ENCODE measurements at places on chromosomes 6 and 20.

- no peak for DNase-seq
Observed at GRCh38 chr6:100116411-100117194, 122.6 kb upstream of the MCHR2 start.

DNA sequence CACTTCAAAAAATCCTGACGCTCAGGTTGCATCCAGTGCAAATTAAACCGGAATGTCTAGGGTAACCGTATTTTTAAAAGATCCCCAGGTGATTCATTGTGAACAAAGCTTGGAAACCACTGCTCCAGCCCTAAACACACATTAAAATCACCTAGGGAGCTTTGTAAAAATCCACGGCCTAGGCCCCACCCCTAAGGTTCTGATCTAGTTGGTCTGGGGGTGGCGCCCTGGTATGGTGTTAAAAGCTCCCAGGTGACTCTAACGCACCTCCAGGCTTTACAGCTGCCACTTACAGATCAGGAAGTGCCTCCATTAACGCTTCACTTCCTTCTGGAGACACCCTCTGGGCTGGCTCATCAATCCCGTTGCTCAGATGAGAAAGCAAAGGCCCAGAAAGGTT, 92.2 kb downstream of the GRM4 start:
- DNase-seq, result no peak

- DNase-seq, result no peak
Observed at GRCh38 chr6:126063512-126064146, 77.3 kb downstream of the TRMT11 start.

GRCh38 chr6:150272976-150273315, 95.9 kb upstream of the IYD start:
- DNase-seq, result no peak

DNA sequence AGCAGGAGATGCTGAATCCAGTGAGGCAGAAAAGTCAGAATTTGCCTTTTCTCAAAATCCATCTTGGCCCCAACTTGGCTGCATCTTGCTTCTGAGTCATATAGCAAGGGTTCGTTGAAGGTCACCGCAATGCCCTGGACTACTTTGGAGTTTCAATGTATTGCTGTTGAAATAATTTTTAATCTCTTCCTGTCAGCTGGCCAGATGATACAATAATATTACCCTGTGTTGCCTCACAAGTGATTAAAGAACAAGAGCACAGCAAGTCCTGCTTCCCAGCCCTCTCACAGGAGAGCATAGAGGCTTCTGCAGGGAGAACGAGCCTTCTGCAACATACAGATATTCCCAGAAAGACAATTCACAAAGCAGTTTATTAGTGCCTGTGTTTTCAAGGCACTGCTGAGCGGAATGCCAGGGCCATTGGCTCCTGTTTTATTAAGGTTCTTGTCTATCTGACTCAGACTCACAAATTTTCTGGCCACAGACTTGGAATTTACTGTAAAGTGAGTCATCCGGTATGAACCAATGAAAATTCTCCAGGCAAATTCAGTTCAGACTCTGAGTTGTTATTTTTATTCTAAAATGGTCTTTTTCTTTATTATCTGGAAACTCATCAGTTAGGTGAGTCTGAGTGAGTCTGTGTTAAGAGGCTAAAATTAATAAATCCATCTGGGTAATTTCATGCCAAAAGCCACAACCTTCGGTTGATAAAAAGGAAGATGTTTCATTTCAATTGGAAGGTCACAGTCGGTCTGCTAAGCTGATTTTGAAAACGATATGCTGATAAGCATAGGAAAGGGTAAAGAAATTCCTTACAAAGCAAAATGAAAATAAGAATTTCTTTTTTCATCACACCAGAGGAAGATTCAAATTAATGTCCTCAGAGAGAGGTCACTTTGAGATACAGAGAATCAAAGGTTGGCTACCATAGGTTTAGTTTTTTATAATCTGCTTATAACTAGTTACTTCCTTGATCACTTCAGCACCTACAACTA, 289.4 kb upstream of the STXBP5 start:
- DNase-seq, result no peak

- DNase-seq, result no peak
Observed at GRCh38 chr20:24477831-24478547, 8.6 kb downstream of the SYNDIG1 start.

- no peak for DNase-seq
Observed at GRCh38 chr20:40471261-40471629, 217.8 kb downstream of the MAFB start.

DNA sequence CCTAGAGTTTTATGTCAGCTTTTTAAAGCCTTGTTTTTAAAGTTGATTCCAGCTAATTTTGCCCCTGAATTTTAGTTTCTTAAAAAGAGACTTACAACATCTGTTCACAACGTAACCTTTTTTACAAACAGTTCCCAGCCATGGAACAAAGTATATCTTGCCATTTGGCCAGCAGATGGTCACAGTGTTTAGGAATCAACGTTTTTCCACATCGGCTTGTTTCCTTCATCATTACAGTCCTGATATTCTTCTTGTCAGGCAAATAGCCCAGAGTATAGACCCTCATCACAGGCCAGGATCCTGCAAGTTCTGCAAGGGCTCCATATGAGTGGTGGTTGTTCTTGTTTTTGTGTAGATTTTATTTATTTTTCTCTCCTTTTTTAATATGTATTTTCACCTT, 341.7 kb upstream of the HTR1E start:
- DNase-seq, result no peak

DNA sequence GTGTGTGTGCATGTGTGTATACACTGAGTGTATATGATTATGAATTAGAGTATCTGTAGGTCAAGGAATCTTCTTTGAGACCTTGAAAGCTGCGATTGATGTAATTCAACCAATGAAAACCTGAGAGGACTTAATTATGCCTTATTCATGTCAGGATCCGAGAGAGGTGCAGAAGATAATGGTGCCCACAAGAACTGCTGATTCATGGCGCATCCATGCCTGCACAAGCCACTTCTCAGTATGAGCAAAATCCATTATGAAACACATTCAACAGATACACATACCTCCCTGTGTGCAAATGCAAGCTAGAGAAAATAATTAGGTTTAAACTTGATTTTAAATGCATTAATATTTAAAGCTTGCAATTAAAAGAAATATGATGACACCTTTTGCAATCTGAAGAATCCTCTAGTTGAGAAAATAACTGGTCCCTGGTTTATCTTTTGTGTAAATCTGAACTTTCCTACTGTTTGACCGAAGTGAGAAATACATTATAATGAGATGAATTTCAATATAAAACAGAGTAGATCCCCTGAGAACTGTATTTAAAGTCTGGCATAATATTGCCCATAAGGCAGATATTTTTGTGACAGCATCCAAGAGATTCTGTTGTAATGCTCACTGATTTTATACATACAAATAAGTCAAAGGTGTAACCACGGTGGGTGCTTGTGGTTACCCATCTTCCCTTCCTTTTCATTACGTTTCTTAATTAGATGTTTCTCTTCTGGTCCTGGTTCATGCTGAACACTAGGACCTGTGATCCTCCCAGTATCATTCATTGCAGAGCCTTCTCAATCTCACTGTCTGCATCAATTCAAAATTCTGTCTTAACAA, 45.6 kb downstream of the LY86 start:
- DNase-seq, result no peak

DNA sequence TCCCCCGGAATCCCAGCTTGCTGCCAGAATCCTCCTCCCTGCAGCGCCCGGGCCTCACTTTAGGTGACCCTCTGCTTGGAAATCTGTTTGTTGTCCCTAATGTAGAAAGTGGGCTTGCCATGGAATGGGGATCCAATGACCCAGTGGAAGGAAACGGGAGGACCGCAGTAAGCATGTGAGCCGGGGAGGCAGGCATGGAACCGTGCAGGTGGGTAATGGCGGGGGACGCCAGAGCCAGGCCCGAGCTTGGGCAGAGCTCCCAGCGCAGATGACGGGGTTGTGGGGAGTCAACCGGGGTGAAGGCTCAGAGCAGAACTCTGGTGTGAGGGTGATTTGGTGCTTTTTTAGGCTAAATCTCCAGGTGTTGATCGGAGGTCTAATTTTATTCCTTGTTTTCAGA, 188.3 kb downstream of the QKI start:
- no peak for DNase-seq

DNA sequence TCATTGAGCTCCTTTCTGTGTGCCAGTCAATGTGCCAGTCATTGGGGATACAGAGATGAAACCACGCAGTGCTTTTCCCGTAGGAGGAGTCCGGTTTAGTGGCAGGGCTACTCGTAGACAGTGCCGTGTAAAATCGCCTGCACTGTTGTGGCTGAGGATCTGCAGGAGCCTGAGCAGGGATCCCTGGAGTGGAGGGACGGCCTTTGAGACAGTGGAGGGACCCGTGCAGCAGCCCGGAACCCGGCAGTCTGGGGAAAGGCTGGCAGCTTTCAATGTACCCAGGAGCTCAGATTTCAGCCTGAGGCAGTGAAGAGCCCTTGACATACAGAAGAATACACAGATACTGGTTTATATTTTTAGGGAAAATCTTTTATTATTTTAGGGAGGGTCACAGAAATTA, 203.3 kb downstream of the ARID1B start:
- no peak for DNase-seq

DNA sequence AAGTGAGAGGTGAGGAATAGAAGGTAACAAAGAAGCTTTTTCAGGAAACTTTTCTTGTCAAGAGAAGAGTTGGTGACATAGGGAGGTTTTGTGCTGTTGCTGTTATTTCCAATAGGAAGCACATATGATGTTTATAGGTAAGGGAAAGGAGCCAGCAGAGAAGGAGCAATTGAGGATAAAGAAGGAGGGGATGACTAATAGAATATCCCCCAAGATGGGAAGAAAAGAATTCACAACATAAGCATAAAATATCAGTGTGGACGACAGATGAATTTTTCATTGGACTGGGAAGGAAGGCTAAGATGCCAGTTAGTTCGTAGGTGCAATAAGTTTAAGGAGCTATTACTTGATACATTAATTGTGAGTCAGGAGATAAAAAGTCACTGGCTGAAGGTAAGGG, 8.5 kb upstream of the BEND6 start:
- DNase-seq, result no peak

GRCh38 chr6:53322188-53323029, 26.3 kb downstream of the ELOVL5 start:
- no peak for DNase-seq

DNA sequence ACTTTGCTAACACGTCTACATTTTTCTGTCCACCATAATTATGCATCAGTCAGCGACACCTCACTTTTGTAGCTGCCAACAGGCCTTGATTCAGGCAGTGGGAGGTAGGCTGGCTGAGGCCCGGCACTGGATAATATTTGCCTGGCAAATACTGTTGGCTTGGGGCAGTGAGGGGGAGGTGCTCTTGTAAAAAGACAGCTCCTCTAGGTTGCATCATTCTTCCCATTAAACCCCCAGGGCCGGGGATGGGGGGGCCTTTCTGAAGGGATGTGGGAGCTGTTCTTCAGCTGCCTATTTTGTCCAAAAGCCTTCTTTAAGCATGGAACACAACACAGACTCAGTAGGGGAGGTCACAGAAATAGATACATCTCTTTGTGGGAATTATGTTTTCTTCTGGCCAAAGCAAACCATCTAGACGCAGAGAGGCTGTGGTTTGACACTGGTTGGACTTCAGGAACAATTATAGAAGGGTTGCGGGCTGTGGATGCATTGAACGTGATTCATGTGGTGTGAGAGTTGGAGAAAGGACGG, 338.3 kb upstream of the NT5E start:
- no peak for DNase-seq

GRCh38 chr6:17986656-17987446, 584 bp downstream of the KIF13A start:
- DNase-seq, result no peak

GRCh38 chr6:30152910-30153610, 8.0 kb downstream of the TRIM10 start:
- no peak for DNase-seq

DNA sequence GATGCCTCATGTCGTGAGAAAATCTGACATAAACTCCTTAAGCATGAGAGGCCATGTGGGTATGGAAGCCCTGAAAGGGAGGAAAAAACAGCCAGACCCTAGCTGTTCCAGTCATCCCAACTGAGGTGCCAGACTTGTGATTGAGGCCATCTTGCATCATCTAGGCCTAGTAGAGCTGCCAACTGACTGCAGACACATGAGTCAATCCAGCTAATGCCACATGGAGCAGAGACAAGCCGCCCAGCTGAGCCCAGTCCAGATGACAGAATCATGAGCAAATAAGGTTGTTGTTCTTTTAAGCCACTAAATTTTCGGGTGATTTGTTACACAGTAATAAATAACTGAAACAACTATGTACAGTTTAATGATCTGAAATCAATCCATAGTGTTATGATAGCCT, 680.9 kb downstream of the MAFB start:
- DNase-seq, result no peak

DNA sequence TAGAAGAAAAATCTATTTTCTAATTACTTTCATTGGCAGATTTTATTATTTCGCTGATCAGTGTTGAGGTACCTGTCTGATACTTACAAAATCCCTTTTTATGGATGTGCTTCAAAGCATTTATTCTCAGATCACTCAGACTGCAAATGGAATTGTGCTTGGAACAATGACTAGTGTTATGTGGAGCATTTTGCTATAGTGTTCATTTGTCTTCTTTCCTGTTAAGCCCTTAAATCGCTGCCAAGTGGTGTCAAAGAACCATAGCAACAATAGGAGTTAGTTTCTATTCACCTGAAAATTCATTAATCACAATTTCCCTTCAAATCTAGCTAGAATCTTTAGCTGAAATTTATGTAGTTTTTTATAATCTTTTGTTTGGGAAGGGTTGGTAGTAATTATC, 29.8 kb downstream of the SMPDL3A start:
- no peak for DNase-seq

DNA sequence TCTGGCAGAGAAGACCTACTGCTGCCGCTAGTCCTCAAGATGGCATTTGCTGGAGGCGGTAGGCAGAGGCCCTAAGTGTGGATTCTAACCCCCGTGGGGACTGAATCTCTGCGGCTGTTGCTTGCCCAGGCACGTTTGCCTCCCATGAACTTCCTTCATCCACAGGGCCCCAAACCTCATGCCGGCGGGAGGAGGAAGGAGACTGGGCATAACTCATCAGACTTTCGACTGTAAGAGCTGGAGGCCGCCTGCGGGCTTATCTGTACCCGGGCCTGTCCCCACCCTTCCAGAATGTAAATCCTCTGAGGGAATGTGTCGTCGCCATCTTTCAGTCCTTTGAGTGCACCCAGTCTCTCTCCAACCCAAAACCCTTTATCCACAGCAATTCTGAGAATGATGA, 990 bp downstream of the ZFP57 start:
- DNase-seq, result no peak

DNA sequence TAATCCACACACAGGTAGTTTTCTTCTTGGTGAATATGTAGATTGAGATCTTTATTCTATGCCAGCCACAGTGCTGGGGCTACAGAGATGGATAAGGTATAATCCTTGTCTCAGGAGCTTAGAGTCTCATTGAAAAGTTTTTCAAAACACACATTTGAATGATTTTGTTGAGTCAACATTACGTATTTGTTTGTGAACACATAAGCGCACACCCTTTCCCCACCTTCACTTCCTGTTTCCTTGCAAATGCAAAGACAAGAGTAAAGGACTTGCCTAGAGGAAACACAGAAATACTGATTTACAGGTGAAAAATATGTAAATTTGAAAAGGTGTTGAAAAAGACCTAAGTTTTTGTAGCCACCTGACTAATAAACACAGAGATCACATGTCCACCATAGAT, 27.8 kb downstream of the VAPB start:
- DNase-seq, result no peak
